Activated CD4-positive, alpha-beta T cell treated with anti-CD3 and anti-CD28 coated beads, Interleukin-2, amount 50 U/mL, for 1 hour (primary cell): ENCODE measurements at places on chromosomes 3 and 15.

DNA sequence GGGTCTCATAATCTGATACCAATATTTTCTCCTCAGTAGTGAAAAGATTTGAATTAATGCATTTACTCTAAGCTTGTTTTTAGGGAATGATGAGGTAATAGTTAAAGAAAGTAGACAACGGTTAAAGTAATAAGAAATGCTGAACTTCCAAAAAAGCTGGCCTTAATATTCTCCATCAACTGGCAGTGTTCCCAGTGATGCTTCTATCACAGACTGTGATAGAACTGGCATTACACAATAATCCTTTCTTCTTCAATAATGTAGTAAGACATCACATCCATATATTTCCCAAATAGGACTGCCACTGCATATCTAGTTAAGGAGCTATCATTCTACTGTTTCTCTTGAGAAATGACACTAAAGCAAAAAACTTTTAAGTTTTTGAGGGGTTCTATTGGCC is 188.7 kb downstream of the IL5RA start:
- DNase-seq, result no peak

GRCh38 chr3:122233101-122233952 is 49.9 kb downstream of the CASR start:
- no peak for DNase-seq

DNA sequence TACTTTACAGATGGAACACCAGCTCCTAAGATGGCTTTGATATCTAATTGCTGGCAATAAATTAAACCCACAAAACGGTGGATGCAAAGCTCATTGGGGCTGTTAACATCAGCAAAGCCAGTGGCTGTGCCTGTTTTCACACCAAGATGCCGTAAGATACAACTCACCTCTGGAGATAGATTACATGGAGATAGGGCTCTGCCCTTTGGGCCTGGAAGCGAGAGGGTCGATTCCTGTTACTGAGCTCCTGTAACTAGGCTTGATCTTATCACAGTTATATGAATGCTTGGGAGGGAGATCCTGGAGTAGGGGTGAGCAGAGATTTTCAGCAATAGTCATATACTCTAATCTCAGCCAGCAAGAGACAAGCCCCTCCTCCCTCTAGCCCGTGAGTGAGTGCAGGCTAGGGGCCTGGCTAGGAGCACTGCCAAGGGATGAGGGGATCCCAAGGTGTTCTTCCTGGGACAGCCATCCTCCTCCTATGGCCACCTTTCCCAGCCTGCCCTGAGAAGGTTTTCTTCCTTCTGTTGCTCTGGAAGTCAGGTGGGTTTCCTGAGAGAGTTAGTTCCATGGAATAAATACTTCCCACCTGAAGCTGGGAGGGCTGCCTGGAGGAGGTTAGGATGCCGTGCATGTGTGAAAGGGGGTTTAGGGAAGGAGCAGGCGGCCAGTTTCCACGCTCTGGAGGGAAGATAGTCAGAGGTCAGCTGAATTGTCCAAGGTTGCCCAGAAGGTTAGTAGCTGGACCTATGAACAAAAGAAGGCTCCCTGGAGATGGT is 18.1 kb upstream of the DOCK3 start:
- DNase-seq, result no peak

DNA sequence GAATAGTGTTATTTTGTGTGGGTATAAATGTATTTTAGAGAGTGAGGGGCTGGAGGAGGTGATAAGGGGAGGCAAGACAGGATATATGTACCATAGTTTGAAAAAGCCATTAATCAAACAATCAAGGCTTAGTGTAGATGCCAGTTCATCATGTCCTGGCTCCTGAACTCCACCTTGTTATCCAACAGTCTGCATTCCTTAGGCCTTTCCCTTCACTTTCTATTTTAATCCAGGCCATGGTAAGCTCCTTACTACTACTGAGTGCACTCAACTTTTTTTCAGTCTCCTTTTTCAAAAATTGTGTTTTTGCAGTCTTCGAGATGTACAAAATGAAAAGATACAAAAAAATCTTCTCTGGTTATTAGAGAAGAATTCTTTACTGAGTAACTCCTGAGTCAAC is 700.5 kb upstream of the NAALADL2 start:
- DNase-seq, result no peak

GRCh38 chr3:183254487-183255347 is 1.7 kb downstream of the B3GNT5 start:
- DNase-seq, result no peak

GRCh38 chr3:37806505-37807200 is 55.0 kb upstream of the CTDSPL start:
- no peak for DNase-seq

DNA sequence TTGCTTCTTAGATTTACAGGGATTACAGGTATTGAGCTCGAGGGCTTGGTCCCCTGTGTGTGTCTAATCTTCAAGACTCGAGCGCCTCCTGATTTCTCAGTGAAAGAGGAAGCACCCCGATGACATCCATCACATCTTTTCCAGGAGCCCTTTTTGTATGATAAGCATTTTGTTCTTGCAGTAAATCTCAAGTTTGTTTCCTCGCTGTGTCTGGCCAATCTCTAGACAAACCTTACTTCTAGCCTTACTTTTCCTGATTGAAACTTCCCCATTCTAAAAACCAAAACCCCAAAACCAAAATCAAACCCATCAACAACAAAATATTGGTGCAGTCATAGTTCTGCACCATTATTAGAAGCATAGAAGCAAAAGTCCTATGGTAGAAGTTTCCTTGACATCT is 286.0 kb downstream of the NFKBIZ start:
- DNase-seq, result no peak
